ENCODE measurements at places on chromosomes 5 and 9.

GRCh38 chr9:18109675-18110074 lies 364.3 kb upstream of the ADAMTSL1 start:
- DNase-seq: no peak

DNA sequence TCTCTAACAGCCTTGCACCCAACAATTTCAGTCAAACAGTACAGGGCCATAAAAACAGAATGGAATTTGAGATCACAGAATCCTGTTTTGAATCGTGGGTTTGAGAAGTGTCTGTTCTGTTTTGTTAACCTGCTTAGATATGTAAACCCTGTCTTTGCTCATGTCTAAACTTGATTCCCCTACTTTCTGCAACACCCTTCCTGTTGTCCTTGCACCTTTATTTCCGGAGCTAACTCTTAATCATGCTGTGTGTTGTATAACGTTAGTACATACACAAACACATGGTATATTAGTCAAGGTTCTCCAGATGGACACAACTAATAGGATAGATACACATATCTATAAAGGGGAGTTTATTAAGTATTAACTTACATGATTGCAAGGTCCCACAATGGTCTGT lies 2229.2 kb upstream of the C9orf72 start:
- DNase-seq: no peak

DNA sequence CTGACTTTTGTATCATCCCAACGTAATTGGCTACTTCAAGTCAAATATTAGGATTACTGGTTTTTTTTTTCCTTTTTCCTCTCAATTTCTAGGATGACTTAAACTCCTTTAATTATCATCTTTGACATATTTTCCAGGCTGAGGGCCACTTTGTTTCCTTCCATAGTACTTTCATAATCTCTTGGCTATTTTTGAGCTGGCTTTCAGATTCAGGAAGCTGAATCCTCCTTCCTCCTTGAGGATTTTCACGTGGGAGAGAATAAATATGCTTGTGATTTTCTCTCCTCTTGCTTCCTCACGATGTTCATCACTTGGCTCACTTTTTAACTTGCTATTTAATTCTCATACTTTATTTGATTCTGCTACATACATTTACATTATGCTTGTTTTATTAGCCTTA lies 88.1 kb downstream of the ITGA1 start:
- no peak for DNase-seq

- no peak for DNase-seq
These were observed 694 bp upstream of the PLIN2 start for GRCh38 chr9:19127871-19128500.

- no peak for DNase-seq
These were observed 216.0 kb downstream of the ADAMTSL1 start for GRCh38 chr9:18689921-18690320.

- peak; percentile 57 for DNase-seq
These were observed 142.6 kb upstream of the ST8SIA4 start for GRCh38 chr5:101045689-101046088.

- DNase-seq: no peak
These were observed 1.2 kb upstream of the NSD1 start for GRCh38 chr5:177132136-177133095.

DNA sequence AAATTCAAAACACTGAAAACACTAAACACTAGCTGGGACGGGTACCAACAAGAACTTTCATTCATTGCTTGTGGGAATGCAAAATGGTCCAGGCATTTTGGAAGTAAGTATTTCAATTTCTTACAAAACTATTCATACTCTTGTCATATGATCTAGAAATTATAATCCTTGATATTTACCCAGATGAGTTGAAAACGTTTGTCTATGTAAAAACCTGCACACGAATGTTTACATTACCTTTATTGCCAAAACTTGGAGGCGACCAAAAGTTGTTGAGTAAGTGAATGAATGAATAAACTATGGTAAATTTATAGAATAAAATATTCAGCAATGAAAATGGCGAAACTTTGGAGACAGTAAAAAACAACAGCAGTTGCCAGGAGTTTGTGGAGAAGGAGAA lies 222.1 kb upstream of the EDIL3 start:
- DNase-seq: no peak

GRCh38 chr5:82911910-82912309 lies 165.3 kb downstream of the TMEM167A start:
- no peak for DNase-seq

- DNase-seq: no peak
These were observed 1057.0 kb upstream of the DMAC1 start for GRCh38 chr9:8856396-8857067.

- DNase-seq: no peak
These were observed 164.9 kb downstream of the PBX3 start for GRCh38 chr9:125911861-125912644.

- no peak for DNase-seq
These were observed 427.0 kb downstream of the SEMA5A start for GRCh38 chr5:9118852-9119251.

- DNase-seq: no peak
These were observed 504.6 kb downstream of the RASEF start for GRCh38 chr9:82558346-82558745.

DNA sequence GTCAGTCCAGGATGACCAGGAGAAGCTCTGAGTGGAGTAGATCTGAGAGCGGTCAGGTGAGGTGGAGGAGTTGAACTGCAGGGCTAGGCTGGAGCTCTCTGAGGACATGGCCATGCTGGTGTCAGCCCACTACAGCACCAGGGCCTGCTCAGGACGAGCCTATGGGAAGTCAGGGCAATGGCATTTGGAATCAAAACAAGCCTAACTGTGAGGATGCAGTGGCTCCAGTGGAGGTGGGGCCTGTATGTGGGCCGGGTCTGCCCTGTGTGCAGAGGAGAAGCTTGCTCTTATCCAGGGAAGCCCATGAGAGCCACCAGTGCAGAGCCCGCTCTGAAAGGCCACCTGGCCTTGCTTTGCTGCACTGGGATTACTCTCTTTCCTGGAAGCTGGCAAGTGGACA lies 11.1 kb downstream of the CXCL14 start:
- DNase-seq: no peak

GRCh38 chr9:93263334-93264229 lies 79.6 kb downstream of the WNK2 start:
- no peak for DNase-seq

DNA sequence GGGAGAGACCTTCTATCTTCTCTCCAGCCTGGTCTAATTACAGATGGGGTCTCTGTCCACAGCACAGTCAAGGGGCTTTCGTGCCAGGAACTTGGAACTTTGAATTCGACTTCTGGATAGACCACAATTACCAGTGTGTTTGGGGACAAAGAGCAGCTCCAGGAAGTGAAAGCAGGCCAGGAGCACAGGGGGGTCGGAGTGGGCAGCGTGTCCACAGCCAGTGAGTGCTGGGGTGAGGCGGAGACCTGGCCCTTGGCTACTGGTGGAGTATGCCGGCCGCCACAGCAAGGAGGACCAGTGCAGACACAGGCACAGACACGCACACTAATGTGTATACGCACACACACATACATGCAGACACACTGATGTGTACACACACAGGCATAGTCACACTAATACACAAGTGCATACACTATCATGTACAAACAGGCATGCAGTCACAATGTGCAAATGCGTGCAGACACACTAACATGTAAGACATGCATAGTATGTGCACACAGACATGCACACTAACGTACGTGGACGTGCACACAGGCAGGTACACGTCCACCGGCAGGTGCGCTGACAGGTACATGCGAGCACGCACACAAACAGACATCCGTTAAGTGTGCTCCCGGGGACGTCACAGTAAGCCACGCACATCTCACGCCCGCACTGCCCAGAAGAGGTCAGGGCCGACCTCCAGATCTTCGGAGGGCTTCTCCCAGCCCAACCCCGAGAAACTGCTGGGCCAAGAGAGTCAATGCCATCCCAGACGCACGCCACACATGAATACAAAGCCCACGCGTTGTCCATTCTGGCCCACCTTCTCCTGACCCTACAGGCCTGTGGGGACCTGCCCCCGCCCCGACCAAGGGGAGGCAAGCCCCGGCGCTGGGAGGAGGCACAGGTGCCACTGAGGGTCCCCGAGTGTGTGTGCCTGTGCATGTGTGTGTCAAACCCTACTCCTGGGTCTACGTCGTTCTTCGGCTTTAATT lies 46.5 kb downstream of the NKD2 start:
- DNase-seq: no peak

- DNase-seq: no peak
These were observed 145.9 kb downstream of the DROSHA start for GRCh38 chr5:31385774-31386537.

GRCh38 chr5:88304356-88304755 lies 35.7 kb upstream of the TMEM161B start:
- DNase-seq: no peak

DNA sequence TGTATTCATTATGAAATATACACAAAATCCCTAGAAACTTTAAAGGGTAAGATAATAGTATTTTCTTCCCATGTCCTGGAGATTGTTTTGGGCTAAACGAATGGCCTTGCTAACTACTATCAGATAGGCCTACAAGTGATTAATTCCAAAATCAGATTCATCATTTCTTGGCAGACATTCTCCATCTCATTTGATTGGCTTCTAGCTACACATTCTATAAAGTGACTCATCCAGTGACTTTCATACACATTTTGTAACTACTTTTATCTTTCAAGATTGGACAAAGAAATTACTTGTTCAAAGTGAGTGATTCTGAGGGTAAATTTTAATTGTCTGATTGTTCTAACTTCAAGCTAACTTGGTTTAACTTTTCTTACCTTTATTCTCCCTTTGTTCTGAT lies 93.3 kb downstream of the RAPGEF6 start:
- no peak for DNase-seq

DNA sequence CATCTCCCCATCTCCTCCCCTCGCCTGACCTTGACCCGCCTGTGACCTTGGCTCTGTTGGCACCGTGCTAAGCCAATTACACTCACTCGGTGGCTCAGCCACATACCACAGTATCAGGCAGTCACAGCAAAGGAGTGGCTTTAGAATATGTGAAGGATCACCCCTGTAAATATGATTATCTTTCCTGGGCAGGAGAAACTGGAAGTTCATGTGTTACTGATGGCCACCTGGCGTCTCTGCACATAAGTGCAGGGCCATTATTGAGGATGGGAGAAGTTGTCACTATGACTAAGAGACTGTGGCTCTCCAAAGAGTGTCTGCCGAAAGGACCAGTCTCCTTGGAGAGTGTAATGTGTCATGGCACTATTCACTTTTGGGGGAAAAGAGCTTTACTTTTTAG lies 116.9 kb upstream of the S1PR3 start:
- no peak for DNase-seq

GRCh38 chr5:139422307-139422893 lies 16.9 kb downstream of the DNAJC18 start:
- DNase-seq: peak; percentile 91

DNA sequence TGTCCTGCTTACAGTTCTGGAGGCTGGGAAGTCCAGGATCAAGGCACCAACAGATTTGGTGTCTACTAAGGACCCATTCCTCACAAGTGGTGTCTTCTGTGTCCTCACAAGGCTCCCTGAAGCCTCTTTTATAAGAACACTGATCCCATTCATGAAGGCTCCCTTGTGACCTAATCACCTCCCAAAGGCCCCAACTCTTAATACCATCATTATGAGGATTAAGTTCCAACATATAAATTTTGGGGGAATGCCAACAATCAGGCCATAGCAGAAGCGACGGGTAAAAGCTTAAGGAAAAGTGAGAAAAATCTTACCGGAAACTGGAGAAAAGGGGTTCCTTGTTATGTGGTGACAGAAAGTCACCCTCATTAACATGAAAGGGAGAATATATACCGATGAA lies 11.2 kb downstream of the CTNNAL1 start:
- DNase-seq: no peak

DNA sequence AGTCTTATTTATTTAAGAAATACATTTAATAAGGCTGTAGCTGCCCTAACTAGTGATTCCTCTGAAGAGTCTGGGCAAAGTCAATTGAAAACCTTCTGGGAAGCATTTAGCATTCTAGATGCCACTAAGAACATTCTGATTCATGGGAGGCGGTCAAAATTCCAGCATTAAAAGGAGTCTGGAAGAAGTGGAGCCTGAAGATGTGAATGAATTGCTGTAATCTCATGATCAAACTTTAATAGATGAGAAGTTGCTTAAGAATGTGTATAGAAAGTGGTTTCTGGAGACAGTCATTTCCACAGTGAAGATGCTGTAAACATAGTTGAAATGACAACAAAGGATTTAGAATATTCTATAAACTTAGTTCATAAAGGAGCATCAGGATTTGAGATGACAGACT lies 61.4 kb downstream of the WDR41 start:
- no peak for DNase-seq

GRCh38 chr5:135423846-135424168 lies 23.3 kb downstream of the DCANP1 start:
- DNase-seq: peak; percentile 85

- no peak for DNase-seq
These were observed 21.4 kb upstream of the MLLT3 start for GRCh38 chr9:20643660-20644059.

GRCh38 chr5:82561797-82562196 lies 283.6 kb upstream of the RPS23 start:
- no peak for DNase-seq

DNA sequence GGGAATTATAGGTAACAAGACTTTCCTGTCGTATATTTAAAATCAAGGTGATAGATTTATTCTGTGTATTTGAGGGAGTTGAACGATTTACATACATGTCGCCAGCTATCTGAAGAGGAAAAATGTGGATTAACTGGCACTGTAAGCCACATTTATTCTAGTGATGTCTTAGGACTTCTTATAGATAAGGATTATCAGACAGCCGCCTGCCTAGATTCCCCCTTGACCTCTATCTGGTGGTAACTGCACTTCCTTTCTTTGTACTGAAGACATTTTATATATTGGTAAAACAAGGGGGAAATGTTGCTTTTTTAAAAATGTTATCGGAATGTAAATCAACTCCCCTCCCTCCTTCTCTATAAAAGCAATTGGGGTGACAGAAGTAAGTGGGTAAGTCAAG lies 39.3 kb upstream of the F2RL2 start:
- no peak for DNase-seq

DNA sequence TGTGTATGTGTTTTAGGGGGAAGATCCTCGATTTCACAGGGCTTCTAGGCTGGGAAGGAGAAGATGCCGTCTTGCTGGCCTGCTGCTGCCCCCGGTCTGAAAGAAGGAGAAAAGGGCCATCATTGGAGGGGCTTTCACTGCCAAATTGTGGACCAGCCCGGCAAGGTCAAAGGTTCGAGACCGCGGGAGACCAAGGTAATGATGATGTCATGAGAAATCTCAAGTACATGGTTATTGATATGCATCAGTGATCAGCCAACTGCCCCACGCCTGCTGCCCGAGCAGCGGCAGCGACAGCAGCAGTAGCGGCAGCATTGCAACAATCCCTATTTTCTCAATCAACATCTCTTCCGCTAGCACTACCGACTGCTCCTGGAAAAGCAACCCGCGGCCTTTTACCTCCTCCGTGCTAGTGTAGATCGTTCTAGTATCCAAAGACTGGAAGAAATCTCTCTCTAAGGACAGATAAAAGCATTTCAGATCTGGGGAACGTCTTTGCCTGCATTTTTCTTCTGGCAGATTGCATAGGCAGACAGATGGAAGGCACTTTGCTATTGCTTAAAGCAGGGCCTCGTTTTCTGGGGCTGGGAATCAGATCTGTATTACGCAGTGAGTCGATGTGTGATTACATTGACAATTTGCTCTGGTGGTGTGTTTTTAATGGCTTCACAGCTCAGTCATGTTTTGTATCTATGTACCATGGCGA lies 215.3 kb downstream of the MEF2C start:
- no peak for DNase-seq
